Cardiac muscle cell (in vitro differentiated cells and primary cell): ENCODE measurements at places on chromosomes 7 and 10. TPM values are rescaled to one million over a fixed set of nuclear protein-coding genes. Genes with fewer than 3 reads are reported as not detected.

Gene CCDC6
- total RNA-seq, result 15.8 and 22.2 TPM in 2 replicates

Gene UNCX
- total RNA-seq, result 6.4 and 11.8 TPM in 2 replicates

Gene CUZD1
- total RNA-seq, result 0.30 TPM in 1 of 2 replicates, not detected in the other

Gene HTR5A
- total RNA-seq, result not detected in 2 replicates

Gene ESYT2
- 40.3 and 42.0 TPM in 2 replicates for total RNA-seq

DNA sequence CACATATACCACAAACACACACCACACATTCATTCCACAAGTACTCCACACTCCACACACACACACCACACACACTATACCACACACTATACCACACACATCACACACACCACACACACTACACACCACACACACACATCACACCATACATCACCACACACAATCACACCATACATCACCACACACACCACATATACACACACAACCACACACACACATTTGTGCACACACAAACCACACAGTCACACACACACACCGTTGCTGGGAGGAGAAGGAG lies 112.8 kb downstream of the PTPN20 start:
- DNase-seq, result no peak

GRCh38 chr7:12403287-12404181 lies at the start of gene VWDE:
TSS of gene VWDE (minus strand) at chr7:12403865. CDS start at chr7:12403716, 149 bp downstream.
- DNase-seq, result peak; percentile 13

- DNase-seq, result no peak
Measured at GRCh38 chr10:21134645-21135022, 237.5 kb upstream of the NEBL start.

DNA sequence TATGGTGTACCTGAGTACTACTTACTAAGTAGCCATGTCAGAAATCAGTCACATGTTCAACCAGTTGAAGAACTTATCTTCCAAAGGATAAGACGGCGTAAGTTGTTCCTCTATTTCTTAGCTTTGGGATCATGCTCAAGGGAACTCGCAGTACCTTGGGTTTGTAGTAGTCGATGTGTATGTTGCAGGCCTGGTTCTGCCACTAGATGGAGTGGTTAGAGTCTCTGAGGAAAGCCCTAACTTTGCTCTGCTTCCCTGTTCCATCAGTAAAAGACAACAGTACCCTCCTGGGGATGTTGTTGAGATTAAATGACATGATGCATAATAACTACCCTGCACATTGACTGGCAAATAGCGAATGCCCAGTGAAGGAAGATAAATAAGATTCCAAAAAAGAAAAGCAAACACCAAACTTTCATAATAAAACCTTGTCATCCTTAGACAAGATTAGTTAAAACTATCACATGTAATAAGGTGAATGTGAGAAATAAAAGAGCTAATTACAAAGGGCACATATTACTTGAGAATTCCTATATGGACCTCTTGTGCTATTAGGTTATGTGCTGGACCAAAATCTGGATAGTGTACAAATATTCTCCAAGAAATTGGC lies 165.9 kb downstream of the ABCA13 start:
- peak; percentile 53 for DNase-seq

DNA sequence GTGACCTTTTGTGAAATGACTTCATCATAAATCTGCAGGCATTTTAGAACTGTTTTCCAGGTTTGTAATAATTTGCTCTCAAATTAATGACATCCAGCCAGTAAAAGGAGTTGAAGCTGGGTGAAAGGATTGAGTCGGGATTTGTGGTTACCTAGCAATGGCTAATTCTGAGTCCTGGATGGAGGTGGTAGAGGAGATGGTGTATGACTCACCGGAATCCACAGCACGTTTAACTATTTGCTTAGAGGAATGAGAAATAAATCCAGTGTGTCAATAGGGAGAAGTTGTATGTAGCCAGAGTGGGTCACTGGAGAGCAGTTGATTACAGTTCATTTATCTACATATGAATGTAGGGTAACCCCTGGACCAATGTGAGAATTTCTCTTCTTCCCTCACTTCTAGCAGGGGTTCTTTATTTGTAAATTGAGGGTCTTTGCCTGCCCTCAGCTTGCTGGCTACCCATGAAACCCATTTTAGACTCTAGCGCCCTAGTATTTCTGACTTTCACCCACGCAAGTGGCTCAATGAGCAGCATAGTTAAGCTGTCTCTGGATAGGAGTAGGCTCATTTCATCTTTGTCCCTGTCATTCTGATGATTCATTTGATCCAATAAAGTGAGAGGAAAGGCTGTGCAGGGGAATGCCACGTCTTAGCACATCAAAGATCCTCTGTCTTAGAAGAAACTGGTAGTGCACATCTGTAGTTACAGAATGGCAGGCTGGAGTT lies 547.8 kb downstream of the SORCS3 start:
- DNase-seq, result no peak

GRCh38 chr7:156576216-156577058 lies 64.1 kb upstream of the RNF32 start:
- no peak for DNase-seq

GRCh38 chr10:27995311-27995710 lies 3.6 kb downstream of the ODAD2 start:
- DNase-seq, result no peak

DNA sequence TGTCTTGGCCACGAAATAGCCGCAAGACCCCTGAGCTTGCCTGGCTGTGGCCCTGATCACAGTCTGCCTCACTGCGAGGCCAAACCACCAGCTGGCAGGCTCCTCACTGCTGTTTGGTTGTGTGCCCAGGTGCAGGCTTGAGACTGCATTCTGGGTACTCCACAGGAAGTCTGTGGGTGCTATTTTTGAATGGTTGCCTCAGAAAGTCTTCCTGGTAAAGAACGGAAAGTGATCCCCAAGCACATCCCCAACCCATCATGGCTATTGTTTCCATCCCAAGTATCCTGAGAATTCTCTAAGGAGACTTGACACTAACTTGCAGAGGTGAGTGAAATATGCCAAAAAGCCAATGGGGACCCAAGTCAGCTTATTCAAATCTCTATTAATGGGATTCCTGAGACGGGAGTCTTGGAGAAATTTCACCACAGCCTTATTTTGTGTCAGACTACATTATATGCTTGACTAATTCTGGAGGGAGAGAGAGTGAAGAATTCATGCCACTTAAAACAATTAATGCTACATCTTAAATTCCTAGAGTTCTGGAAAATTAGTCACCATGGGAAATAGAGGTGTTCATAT lies 170.9 kb downstream of the RAMP3 start:
- DNase-seq, result no peak

DNA sequence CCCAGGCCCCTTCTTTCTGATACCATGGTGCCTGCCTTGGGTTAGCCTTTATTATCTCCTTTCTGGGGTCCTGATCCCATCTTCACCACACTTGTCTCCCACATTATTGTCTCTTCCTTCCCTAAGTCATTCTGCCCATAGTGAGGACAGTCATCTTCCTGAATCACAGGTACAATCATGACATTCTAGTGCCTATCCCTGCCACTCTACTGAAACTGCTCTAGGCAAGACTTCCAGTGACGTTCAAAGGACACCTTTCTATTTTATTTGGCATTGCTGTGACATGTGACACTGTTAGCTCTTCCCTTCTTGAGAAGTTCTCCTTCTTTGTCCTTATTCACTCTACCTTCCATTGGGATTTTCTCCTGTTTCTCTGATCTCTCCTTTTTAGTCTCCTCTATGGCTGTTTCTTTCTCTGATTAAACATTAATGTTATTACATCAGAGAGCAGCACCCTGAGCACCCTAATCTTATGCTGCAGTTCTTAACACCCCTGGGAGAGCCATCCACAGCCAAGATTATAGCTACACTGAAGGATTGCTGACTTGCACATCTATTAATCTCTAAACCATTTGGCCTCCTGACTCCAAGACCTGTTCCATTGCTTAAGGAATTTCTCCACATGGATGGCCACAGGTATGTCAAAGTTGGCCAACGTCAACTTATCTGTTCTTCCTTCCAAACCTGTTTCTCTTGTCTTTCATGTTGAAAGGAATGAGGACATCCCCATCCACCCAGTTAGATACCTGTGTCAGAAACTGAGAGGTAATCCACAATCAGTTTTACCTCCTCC lies 10.9 kb downstream of the MACC1 start:
- no peak for DNase-seq

- peak; percentile 77 for DNase-seq
Measured at GRCh38 chr10:15120523-15120922, 23.4 kb downstream of the RPP38 start.

DNA sequence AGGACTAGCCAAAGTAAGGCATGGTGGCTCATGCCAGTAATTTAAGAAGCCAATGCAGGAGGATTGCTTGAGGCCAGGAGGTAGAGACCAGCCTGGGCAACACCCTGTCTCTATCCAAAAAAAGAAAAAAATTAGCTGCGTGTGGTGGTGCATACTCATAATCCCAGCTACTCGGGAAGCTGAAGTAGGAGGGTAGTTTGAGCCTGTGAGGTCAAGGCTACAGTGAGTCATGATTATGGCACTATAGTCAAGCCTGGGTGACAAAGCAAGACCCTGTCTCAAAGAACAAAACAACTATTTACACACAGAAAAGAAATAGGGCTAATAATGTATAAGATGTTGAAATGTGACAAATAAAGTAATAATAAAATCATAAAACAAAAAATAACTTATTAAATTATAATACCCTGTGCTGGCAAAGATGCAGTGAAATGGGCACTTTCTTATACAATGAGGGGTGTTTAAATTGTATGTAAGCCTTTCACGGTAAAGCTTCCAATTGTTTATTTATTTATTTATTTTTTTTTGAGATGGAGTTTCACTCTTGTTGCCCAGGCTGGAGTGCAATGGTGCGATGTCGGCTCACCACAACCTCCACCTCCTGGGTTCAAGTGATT lies 175.2 kb downstream of the TPST1 start:
- DNase-seq, result no peak

GRCh38 chr7:28958980-28959347 lies 834 bp upstream of the TRIL start:
- DNase-seq, result no peak

DNA sequence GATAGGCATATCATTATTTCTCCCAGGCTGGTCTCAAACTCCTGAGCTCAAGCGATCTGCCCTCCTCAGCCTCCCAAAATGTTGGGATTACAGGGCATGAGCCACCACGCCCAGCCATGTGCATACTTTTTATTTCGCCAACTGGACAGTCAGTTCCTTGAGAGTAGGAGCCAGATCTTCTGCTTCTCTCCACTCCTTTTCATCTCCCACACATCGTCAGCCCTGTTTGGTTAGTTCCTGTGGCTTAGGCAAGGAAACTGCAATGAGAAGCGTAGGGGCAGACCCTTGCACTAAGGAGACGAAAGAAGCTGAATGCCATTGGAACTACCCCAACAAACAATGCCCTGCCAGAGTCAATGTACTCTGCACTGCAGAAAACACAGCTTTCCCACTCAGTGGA lies 178.2 kb downstream of the TRIL start:
- DNase-seq, result no peak

DNA sequence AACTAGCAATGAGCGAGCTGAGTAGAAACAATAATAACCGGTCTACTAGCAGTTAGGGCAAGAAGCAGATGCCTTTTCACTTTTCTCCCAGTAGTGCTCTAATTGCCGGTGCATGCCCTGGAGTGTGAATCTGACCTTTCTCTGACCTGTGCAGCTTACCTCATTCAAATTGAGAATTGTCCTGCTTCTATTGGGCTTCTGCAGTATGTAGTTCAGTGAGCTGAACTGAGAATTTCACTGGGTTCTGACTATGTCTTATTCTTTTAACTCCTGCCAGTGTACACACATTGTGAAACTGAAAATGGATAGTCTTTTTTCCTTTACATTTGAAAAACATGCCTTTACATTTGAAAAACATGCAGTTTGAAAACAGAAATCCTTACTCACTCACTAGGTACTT lies 157.9 kb upstream of the GRM3 start:
- no peak for DNase-seq

GRCh38 chr7:45982907-45983719 lies 62.0 kb upstream of the IGFBP3 start:
- DNase-seq, result no peak
